ENCODE measurements at places on chromosomes 13 and 19.

DNA sequence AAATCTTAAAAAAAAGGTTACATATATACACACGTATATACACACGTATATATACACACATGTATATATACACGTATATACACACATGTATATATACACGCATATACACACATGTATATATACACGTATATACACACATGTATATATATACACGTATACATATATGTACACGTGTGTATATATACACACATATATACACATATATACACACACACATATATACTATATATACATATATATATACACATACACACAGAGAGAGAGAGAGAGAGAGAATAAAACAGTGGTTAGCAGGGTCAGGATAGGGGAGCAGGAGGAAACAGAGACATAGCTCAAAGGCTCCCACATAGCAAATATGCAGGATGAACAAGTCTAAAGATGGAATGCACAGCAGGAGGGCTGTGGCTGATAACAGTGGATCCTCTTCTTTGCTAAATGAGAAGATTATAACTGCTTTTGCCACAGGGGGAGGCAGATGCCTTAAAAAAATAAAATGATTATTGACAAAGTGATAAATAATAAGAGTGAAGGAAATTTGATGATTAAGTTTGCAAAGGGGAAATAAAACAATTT lies 714.5 kb downstream of the UQCRFS1 start:
- peak; percentile 19 for DNase-seq

DNA sequence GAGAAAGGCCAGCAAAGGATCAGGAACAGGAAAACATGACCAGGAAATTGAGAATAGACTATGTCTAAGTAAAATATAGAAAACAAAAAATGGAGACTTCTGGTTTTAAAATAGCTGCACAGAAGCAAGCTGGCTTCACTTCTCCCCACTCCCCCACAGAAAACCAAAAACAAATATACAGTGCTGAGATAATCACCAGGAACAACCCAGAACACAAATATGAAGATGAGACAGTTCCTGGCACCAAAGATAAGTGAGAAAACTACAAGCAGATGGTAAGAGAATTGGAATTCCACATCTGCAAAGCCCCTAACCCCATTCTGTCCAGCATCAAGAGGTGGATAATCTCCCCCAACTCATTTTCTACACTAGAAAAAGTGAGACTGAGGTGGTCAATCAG lies 397.7 kb downstream of the SUCLA2 start:
- DNase-seq, result no peak

- DNase-seq, result no peak
These were observed 8.8 kb downstream of the GIPR start for GRCh38 chr19:45676851-45677263.

GRCh38 chr19:10321417-10321797 lies 5.6 kb upstream of the FDX2 start:
- no peak for DNase-seq

DNA sequence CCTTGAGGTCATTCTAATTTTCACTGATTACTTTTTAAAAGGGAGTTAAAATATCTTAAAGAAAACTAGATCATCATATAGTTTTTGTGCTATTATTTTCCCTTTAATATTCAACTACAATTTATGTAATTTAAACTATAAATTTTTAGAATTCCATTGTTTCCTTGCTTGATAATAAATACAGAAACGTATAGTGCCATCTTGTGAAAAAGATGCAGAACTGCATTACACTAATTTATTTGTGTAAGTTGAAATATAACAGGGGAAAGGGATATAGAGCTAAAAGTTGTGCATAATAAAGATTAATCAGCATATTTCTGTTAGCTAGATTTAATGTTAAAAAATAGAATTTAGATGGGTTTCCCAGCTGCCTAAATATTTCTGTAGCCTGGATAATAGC lies 61.5 kb upstream of the TDRD3 start:
- no peak for DNase-seq

DNA sequence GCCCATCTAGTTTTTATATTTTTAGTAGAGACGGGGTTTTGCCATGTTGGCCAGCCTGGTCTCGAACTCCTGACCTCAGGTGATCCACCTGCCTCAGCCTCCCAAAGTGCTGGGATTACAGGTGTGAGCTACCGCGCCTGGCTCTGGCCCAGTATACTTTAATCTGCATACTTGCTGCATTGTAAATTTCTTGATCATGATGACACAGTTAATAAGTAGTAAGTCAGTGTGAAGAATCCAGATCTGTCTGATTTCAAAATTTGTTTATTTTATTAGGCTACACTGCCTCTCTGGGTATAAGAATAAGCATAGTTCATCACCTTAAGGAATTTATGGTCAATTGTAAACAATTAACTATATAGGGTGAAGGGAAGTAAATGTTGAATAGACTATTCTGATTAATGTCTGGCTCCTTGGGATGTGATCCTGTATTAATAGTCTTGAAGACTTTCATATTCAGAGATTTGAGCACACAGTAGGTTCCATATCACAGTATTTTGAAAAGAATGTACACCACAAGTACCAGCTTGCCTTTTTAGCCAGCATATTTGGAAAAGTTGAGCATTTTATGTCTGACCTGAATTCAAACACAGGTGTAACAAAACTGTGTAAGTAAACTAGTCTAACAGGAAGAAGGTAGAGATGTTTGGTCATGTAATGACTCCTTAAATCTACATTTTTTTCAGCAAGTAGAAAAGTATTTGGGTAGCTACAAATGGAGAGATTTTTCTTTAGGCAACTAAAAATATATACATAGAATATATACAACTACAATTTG lies 7.4 kb downstream of the ARHGAP35 start:
- DNase-seq, result no peak

GRCh38 chr19:23437901-23438300 lies 42.6 kb upstream of the ZNF91 start:
- DNase-seq, result no peak

GRCh38 chr19:15758379-15758778 lies 20.6 kb downstream of the OR10H3 start:
- no peak for DNase-seq

- DNase-seq, result peak; percentile 15
These were observed 277.1 kb downstream of the IRS2 start for GRCh38 chr13:109509154-109509900.

DNA sequence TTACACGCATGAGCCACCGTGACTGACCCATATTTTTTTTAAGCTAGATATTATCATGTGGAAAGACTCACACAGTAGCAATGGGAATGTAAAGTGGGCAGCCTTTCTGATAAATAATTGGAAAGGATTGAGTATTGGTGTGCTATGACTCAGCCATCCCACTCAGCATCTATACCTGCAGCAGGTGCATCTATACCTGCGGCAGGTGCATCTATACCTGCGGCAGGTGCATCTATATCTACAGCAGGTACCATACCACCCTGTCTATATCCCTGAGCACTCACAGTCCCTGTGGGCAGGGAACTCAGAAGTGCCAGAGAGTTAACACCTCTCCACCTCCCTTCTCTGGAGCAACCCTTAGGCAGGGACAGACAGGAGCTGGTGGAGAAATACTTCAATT lies 5.2 kb upstream of the LRRC8E start:
- DNase-seq, result no peak

DNA sequence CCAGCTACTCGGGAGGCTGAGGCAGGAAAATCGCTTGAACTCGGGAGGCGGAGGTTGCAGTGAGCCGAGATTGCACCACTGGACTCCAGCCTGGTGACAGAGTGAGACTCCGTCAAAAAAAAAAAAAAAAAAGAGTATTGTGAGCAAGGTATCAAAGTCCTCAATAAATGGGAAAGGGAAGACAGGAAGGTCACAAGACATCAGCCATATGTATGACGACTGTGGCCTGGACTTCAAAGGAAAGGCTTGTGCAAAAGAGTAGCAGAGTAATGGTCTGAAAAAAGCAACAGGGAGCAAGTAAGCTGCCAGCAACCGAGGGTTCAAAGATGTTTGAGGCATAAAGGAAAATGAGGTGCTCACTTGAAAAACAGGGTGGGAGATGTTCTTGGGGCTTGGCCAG lies 116.0 kb upstream of the WASF3 start:
- no peak for DNase-seq

GRCh38 chr13:66675620-66676019 lies 554.5 kb downstream of the PCDH9 start:
- DNase-seq, result no peak

GRCh38 chr13:90416519-90416918 lies 931.0 kb upstream of the MIR17HG start:
- no peak for DNase-seq

GRCh38 chr19:10219678-10220077 lies 11.5 kb downstream of the S1PR2 start:
- DNase-seq, result peak; percentile 85

DNA sequence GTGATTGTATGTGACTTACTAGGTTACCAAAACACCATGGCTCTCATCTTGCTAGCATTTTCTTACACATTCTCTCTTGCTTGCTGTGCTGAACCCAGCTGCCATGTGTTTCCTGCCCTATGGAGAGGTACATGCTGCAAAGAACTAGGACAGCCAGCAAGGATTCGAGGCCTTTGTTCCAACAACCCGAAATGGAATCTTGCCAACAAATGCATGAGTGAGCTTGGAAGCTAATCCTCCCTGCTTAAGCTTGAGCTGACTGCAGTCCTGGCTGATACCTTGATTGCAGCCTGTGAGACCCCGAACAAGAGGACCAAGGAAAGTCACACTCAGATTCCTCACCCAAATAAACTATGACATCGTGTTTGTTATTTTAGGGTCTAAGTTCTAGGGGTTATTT lies 651.2 kb downstream of the SLITRK6 start:
- peak; percentile 2 for DNase-seq

- DNase-seq, result no peak
These were observed 9.3 kb downstream of the C13orf42 start for GRCh38 chr13:51101636-51102235.

DNA sequence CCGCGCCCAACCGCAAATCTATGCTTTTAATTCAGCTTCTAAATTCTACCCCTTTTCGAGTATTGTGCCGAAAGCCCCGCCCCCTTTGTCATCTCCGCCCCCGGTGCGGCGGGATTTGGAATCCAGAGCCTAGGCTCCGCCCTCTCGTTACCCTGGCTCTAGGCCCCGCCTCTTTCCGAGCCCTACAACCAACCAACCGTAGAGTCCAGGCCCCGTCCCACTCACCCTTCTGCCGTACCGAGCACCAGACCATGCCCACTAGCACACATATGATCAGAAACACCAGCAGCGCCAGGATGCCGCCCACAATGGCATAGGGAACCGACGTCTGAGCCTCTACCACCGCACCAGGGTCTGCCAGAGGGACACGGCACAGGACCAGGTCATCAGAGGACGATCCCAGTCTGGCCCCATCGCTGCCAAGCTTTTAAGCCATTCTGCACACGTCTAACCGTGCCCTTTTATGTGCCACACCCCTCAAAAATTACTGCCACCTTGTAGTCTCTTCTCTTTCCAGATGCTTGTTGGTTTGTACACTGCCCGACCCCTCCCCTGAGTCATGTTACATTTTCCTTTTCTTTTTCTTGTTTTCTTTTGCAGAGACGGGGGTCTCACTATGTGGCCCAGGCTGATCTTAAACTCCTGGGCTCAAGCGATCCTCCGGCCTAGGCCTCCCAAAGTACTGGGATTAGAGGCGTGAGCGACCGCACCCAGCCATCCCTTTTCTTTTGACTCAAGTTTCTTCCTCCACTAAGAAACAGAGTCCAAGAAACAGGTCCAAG lies 4.7 kb upstream of the ZNF428 start:
- no peak for DNase-seq

DNA sequence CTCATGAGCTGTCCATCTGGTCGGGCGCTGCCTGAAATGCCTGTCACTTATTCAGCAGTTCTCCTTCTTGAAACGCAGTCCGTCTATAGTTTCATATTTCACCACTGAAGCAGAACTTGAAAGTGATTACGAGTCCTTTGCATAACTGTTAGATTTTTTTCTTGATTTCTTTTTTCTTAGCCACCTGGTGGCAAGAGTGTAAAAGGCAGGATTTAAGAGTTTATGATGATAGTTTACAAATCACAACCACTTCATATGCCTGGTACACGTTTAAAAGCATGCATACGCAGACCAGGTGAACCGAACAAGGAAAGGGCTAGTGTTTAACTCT lies 45.8 kb downstream of the GGACT start:
- peak; percentile 5 for DNase-seq

- DNase-seq, result peak; percentile 21
These were observed 242.2 kb upstream of the EDNRB start for GRCh38 chr13:78160793-78161192.

- peak; percentile 61 for DNase-seq
These were observed 8.2 kb downstream of the RASGRP4 start for GRCh38 chr19:38417544-38418506.

DNA sequence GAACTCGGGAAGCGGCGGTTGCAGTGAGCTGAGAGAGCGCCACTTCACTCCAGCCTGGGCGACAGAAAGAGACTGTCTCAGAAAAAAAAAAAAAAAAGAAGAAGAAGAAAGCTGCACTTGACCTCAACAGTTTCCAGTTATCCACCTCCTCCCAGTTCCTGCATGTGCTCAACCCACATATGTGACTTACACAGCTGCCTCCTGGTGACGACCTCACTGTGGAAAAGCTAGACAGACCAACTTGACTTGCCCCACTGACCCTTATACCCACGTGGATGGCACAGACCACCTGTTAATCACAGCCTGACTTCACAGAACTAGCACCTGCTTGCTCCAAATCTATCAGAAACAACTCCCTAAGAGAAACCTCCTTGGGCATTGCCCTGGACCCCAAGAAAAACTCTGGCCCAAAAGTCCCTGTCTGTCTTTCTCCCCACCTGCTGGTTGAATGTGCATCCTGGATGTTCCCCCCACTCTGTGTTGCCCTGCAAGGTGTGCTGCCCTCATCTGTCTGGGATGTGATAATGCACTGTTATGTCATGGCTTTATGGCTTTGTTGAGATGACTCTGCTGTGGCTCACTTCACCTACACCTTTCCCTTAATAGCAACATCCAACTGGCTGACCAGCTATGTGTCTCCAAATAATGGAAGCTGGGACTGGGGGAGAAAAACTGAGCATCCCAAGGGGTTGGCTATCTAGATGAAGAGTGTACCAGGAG lies 2.8 kb downstream of the ZNF20 start:
- DNase-seq, result peak; percentile 19

GRCh38 chr13:97108530-97108900 lies 113.6 kb upstream of the MBNL2 start:
- no peak for DNase-seq

- DNase-seq, result peak; percentile 56
These were observed 18.2 kb upstream of the COMP start for GRCh38 chr19:18809149-18809868.

- peak; percentile 88 for DNase-seq
These were observed 12.5 kb downstream of the ZNF611 start for GRCh38 chr19:52722062-52723003.

GRCh38 chr13:51935326-51936171 lies 73.8 kb downstream of the CCDC70 start:
- DNase-seq, result peak; percentile 41

DNA sequence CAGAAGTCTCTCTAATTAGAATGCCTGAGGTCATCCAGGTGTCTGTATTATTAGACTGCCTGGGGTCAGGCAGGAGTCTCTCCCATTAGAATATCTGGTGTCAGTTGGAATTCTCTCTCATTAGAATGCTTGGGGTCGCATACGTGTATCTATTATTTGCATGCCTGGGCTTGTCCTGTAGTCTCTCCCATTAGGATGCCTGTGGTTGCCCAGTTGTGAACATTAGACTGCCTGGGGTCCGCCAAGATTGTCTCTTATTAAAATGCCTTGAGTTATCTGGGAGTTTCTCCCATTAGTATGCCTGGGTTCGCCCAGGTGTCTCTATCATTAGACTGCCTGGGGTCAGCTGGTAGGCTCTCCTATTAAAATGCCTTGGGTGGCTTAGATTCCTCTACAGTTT lies 1494.7 kb downstream of the UQCRFS1 start:
- DNase-seq, result no peak

GRCh38 chr13:99813336-99814095 lies 158.1 kb downstream of the ZIC5 start:
- DNase-seq, result no peak
